ENCODE measurements at places on chromosomes 11 and 22.

- no peak for DNase-seq
These were observed 5.4 kb upstream of the POU2AF1 start for GRCh38 chr11:111384494-111384893.

GRCh38 chr22:44523981-44524759, 26.1 kb upstream of the RTL6 start:
- peak; percentile 26 for DNase-seq

- peak; percentile 96 for DNase-seq
These were observed 176.3 kb upstream of the TMEM45B start for GRCh38 chr11:129639300-129639699.

GRCh38 chr11:126607776-126608541, 252.5 kb downstream of the ST3GAL4 start:
- DNase-seq = no peak

DNA sequence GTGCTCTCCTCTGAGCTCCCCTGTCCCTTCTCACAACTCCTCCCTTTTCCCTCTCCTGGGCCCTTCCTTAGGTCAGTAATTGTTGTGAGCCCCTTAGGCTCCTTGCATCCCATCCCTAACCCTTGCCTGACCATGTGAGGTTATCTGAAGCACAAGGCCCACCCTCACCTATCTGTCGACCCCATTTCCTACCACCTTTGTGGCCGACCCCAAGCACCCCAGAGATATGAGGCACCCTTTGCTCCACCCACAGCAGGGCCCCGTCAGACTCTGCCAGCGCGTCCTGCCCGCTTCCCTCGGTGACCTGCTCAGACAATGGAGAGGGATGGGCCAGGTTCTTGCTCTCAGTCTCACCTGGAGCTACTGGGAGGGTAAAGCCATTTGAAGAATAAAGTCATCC, 1.3 kb downstream of the GNG3 start:
- no peak for DNase-seq

GRCh38 chr22:30056015-30056414, 24.2 kb upstream of the HORMAD2 start:
- DNase-seq = no peak

DNA sequence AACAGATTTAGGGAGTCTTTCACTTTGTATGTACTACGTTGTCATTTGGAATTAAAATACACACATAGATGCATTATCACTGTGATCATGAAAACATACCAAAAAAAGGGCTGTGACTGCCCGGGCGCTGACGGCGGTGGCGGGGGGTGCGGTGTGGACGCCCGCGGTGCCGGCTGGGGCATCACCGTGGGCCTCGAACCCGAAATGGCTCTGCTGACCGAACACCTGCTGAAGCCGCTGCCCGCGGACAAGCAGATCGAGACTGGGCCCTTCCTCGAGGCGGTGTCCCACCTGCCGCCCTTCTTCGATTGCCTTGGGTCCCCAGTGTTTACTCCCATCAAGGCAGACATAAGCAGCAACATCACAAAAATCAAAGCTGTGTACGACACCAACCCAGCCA, 16.2 kb downstream of the MRGPRX4 start:
- DNase-seq = no peak

GRCh38 chr11:101916422-101916821, at the start of gene ANGPTL5:
Gene ANGPTL5, minus strand, starts transcription at chr11:101916522. Its CDS starts 8,613 bp downstream, at chr11:101907909.
- DNase-seq = no peak

DNA sequence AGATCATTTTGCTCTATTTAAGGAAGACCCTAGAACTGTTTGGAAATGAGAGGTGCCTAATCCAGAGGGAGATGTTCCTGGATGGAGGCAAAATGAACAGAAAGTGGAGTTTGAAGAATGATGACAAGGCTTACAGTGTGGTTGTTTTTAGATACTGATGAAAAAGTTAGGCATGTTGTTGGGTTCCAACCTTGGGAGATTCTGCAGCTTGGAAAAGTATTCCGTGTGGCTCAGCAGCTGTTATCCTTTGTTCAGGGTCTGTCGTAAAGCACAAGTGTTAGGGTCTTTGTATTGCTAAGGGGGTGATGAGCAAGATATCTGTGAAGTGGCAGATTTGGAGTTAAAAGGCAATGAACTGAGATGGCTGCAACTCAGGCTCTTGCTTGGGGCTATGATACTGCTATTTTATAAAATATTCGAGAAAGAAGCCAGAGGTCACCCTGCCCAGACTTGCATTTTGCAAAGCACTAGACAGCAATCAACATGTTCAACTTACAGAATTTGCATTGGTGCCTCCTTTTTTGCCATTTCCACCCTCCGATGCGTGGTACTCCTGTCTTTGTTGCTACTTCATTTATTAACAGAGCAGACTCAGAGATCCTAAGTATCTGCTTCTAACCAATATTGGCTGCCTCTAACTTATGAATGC, 45.3 kb upstream of the POGLUT3 start:
- DNase-seq = no peak

DNA sequence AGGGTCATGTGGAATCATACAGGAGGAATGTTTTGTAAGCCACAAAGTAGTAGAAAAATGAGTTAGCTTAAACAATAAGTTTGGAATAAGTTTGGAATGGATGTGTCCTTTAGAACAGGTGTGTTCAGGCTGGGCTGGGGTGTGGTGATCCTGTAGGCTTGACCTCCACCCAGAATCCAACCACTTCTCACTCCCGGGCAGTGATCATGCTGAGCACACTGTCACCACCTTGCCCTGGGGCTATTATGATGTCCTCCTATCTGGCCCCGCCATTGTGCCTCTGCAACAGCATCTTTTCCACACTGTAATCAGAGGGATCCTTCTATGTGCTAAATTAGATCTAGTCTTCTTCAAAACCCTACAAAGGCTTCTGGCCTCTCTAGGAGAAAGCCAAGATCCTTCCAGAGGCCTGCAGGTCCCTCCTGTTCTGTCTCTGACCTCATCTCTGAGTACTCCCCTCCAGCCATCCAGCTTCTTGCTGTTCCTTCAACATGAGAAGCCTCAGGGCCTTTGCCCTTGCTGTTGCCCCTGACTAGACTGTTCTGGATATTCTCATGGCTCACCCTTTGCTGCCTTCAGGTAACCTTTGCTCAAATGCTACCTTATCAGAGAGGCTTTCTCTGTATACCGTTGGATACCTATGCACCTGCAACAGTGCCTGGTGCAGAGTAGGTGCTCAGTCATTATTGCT, 18.8 kb upstream of the ACCSL start:
- DNase-seq = no peak

DNA sequence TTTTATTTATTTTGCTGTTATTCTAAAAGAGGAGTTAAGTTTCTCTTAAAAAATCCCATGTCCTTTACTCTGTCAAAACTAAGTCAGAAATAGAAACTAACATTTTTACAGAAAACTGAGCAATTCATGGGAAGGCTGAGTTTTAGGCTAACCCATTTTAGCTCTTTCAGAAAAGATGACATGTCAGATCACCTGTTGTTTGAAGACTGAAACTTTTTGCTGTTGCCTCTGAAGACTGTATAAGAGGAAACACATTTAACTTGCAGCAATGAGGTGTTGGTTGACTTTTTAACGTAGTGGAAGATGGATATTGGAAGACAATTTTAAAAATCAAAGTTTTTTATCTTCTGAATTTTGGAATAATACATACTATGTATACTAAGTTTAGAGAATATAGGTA, 115.4 kb downstream of the METTL15 start:
- DNase-seq = no peak

- DNase-seq = no peak
These were observed 23.8 kb downstream of the SLC5A1 start for GRCh38 chr22:32066820-32067219.

DNA sequence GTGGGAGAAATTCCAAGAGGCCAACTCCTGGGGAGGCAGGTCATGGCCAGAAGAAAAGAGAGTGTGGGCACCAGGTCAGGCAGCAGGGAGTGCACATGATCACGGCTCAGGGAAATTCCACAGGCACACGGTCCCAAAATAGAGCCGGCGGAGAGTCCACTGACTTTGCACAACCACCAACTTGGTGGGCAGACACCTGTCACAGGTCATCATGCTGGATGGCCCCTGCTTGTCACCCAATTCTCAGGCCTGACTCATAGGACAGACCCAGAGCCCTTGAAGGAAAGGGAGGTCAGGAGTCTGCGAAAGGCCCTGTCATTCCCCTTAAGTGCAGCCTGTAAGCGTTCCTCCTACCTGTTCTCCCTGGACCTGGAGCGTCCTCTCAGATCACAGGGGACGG, 15.8 kb downstream of the APOL2 start:
- DNase-seq = no peak

DNA sequence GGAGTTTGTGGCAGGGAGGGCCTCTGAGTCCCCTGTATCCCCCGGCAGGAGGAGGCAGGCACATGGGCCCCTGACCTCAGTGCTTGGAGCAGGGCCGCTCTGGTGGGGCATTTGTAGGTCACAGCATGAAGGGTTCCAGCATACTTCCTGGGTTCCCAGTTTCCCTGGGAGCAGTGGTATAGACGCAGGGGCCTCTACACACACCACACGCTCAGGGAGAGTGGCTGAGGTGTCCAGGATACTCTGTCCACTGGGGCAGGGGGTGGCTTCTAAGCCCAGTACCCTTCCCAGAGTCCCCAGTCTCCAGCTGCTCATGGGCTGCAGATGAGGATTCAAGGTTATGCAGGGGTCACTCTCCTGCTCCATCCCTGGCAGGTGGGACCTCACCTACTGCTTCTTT, 6.1 kb downstream of the LSP1 start:
- no peak for DNase-seq

DNA sequence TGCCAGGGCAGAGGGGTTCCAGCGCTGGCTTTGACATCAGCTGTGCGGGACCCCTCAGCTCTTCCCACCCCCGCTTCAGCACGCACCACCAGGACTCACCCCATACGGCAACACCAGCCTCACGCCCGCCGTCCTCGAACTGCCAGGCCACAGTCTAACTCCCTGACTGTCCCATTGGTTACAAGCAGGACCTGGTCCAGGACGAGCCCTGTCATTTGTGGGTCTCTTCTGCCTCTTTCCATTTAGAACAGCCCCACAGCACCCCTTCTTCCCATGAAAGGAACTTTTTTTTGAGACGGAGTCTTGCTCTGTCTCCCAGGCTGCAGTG, 81.7 kb downstream of the PHF21B start:
- DNase-seq = no peak

GRCh38 chr11:36016709-36017108, 72.8 kb downstream of the LDLRAD3 start:
- no peak for DNase-seq
